ENCODE measurements at places on chromosomes 1 and 21. TPM values are rescaled to one million over a fixed set of nuclear protein-coding genes. Genes with fewer than 3 reads are reported as not detected.

- peak; percentile 87 for DNase-seq
Observed at GRCh38 chr1:167714439-167715156, 7.2 kb upstream of the MPZL1 start.

- DNase-seq, result no peak
Observed at GRCh38 chr1:218108034-218108433, 177.1 kb upstream of the RRP15 start.

DNA sequence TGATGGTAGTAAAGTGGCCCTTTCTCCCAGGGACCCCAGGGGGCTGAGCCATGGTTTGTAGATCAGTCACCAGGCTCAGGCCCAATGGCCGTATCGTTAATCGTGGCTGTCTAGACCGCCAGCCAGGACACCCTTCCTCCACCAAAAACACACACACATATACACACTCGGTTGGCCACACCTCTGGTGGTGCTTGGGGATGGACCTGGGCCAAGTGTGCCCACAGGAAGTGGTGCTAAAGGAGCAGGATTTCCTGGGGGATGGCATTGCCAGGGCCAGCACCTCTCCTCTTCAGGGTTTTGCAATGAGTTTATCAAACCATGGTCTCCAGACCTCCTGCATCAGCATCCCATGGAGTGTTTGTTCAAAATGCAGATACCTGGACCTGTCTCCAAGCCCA, 36.2 kb downstream of the CITED4 start:
- DNase-seq, result no peak

DNA sequence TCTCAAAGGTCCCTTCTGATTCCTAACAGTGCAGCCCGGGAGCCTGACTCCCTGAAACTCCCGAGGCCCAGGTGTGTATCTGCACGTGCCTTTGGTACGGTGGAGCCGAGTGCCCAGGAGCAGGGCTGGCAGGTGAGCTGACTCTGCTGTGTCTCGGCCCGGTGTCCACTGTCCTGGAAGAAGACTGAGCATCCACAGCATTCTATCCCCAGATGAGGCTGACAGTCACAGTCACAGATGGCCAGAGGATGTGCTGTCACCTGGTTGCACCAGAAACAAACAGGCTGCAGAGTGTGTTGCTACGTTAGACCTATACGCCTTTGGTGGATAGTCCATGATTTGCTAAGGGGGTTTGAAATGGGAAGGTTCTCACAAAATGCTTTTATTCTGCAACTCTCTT, 9.8 kb downstream of the ETV3L start:
- DNase-seq, result no peak

DNA sequence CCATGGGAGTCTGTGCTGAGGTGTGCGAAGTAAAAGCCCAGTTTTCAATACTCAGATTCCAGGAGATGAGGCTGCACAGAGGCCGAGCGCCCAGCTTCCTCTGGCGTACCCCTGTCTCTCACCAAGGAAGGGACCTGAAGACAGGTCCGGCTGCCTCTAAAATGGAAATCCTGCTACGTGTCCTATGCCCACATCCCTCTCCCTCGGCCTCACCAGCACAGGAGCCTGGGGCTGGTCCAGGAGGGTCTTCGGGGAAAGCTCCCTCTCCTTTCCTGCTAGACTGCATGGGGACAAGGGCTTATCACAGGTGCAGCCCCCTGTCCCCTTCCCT, 392 bp downstream of the MRPL55 start:
- DNase-seq, result no peak

DNA sequence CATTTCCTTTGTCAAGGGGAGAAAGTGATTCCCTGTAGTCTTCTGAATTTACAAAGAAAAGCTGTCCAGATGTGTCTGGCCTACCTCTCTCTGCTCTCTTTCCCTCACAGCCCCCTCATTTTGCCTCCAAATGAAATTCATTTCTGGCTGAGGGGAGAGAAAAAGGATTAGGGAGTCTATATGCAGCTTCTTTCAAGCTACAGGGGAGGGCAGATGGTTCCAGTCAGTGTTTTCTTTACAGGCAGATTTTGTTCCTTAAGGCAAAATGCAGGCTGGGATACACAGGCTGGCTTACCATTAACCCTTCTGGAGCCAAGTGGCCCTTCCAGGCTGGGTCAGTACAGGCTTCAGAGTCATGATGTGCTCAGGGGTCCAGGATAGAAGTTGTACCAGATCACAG, 198.1 kb upstream of the USP24 start:
- DNase-seq, result peak; percentile 71

ADORA1 gene
- 5.8 TPM for total RNA-seq

ARHGAP30 gene
- total RNA-seq, result 4.6 TPM

All from umbilical cord (tissue), 2 donors.